Muscle of leg (tissue), 16 donors: ENCODE measurements at places on chromosomes 12 and 14. TPM values are rescaled to one million over a fixed set of nuclear protein-coding genes. Genes with fewer than 3 reads are reported as not detected.

- DNase-seq = peak; percentile 24
These were observed 972.2 kb upstream of the TMEM132C start for GRCh38 chr12:127294651-127295210.

DDHD1 gene
- total RNA-seq = 7.0 TPM

DNA sequence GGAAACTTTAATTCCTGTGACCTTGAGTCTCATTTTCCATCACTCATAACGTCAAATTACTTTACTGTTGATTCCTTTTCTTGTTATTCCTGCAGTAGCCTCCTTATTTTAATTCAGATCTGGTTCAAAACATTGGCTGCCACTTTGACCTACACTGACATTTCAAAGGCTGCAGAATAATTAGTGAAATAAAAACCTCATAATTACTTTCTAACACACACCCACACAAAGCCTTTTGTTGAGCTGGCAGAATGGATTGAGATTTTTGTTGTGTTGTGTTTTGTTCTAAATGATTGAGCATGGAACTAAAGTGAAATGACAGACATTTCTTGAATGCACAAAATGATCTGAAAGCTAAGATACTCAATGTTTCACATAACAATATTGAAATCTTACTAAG lies 507.5 kb upstream of the STXBP6 start:
- no peak for DNase-seq

DNA sequence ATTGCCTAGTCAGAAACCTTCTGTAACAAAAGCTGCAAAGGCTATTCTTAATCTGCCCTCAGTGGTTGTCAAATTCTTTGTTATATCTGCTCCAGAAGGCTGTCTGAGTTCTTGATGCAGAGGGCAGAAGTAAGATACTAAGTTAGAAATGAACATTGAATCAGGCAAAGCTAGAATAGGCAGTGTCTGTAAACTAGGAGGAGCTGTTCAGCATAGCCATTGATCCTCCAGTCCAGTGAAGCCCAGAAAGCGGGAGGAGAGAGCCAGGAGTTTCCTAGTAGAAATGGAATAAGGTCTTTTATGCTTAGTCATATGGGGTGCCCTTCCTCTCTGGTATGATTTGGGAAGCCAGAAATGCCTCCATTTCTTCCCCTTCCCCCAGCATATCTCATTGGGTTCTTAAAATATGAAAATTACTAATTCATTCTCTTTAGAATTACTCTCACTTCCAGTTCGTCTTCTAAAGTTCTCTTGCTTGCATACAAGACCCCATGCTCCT lies 76.2 kb downstream of the APAF1 start:
- DNase-seq = no peak

GTF2A1 gene
- total RNA-seq = 12.4 TPM

- no peak for DNase-seq
These were observed 637.8 kb downstream of the DIO2 start for GRCh38 chr14:79573486-79573885.

- DNase-seq = no peak
These were observed 5.0 kb downstream of the CDK17 start for GRCh38 chr12:96395236-96395635.
